ENCODE measurements at places on chromosomes 7 and 10.
A peak's percentile ranks its signal among the peaks of the same experiment; 100 is the strongest.

DNA sequence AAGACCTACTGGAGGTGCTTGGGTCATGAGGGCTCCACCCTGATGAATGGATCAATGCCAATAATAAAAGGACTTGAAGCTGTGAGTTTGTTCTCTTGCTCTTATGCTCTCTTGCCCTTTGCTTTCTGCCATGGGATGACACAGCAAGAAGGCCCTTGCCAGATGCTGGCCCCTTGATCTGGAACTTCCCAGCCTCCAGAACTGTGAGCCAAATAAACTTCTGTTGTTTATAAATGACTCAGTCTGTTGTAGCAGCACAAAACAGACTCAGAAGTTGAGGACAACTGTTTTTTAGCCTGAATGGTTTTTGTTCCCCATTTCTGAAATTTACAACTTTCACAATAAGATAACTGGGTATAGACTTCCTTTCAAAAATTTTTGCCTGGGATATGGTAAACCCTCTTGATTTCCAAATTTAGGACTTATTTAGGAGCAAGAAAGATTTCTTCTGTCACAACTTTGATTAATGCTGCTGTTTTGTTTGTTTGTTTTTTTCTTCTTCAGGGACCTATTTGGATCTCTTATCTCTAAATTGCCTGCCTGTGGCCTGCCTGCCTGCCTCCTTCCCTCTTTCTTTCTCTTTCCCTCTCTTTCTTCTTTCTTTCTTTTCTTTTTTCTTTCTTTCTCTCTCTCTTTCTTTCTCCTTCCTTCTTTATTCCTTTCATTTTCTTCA, 12.1 kb downstream of the ENTPD1 start:
- DNase-seq: no peak

DNA sequence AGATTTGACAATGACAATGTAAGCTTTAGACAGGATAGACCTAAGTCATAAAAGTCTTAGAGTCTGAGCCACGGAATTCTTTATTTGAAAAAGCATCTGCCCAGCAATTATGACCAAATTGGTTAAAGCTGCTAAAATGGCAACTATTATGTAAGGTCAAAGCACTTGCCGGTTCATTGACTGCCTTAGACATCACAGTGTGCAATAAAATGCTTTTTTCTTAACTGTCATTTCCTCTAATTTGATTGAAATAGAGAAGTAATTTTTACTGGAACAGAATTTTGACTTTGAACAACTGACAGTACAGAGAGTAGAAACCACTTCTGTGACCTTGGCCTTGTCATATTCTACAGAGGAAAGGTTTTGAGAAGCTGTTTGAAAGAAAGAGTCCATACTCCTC, 142.9 kb downstream of the THSD7A start:
- no peak for DNase-seq

- DNase-seq: no peak
Observed at GRCh38 chr10:86642499-86642898, 11.8 kb upstream of the OPN4 start.

DNA sequence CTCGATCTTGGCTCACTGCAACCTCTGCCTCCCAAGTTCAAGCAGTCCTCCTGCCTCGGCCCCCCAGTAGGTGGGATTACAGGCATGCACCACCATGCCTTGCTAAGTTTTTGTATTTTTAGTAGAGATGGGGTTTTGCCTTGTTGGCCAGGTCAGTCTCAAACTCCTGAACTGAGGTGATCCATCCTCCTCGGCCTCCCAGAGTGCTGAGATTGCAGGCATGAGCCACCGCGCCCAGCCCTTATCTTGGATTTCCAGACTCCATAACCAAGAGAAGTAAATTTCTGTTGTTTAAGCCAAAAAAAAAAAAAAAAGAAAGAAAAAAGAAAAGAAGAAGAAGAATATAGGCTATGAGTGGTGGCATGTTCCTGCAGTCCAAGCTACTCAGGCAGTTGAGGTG, 53.3 kb upstream of the RABGEF1 start:
- DNase-seq: no peak

GRCh38 chr7:157281221-157281998, 55.4 kb upstream of the DNAJB6 start:
- DNase-seq: no peak

GRCh38 chr7:76333511-76334101, 25.2 kb downstream of the YWHAG start:
- no peak for DNase-seq

- no peak for DNase-seq
Observed at GRCh38 chr7:116511552-116512519, 12.3 kb downstream of the CAV2 start.

DNA sequence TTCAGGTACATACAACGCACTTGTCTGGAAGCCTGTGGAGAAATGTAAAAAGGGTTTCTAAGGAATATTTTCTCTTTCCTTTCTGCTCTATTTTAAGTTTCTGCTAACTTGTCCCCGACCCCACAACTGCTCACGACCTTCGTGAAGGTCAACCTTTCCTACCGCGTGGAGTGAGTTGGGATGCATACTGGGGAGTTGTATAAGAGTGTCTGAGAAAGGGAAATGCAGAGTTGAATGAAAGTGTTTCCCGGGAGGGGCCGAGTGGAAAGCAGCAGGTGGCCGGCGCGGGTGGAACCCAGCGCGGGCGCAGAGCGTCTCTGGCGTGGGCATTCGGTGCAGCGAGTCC, 17.9 kb upstream of the ACBD5 start:
- no peak for DNase-seq

DNA sequence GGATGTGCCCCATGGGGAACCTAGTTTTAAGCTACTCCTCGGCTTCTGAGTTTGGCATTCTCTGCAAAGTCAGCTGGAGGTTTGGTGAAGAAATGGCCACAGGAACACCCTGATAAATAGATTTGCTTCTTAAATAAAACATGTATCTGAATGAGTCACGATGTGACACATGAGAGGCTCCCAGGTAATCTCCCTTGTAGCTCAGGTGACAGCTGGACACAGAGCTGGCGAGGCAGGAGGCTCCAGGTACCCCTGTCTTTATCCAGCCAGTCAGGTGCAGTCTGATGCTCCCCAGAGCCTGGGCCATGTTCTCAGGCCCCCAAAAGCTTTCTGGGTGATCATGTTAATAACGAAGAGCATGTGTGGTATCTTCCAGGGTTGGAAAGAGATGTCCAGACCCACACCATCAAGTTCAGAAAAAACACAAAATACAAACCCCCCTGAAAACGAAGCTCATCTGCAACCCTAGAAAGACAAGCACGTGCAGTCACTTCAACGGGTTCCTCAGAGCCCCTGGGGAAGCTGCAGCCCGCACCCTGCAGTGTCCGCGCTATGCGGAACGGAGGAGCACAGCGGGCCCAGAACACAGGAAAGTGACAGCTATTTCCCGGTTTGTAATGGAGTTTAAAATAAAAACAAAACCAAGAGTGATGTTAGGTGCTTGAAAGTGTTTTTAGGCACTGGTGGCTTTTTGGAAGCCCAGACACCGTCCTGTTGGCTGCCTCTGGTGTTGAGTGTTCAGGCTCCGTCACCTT, 69.4 kb downstream of the ZRANB1 start:
- DNase-seq: no peak

- no peak for DNase-seq
Observed at GRCh38 chr10:14554491-14555205, 220.0 kb downstream of the FAM107B start.

DNA sequence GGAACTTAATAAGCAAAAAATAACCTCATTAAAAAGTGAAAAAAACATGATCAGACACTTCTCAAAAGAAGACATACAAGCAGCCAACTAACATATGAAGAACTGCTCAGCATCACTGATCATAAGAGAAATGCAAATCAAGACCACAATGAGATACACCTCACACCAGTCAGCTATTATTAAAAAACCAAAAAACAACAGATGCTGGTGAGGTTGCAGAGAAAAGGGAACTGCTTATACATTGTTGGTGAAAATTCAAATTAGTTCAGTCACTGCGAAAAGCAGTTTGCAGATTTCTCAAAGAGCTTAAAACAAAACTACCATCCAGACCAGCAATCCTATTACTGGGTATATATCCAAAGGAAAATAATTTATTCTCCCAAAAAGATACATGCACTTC, 513.3 kb downstream of the MDFIC start:
- no peak for DNase-seq

DNA sequence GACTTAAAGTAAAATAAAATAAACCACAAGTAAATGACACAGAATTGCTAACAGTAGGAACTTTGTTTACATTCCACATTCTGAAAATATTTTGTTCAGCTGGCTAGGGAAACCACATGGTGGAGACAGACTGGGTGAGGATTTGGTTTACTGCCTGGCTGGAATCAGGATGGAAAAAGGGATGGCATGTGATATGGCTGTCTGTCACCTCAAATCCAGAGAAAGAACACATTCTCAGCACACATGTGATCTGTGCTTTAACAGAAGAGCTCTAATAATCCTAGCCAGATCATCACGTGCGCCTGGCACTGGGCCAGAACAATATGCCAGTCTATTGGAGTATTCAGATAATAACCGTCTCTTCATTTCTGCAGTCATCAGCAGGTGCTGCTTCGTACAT, 90.9 kb upstream of the PIP4K2A start:
- no peak for DNase-seq

DNA sequence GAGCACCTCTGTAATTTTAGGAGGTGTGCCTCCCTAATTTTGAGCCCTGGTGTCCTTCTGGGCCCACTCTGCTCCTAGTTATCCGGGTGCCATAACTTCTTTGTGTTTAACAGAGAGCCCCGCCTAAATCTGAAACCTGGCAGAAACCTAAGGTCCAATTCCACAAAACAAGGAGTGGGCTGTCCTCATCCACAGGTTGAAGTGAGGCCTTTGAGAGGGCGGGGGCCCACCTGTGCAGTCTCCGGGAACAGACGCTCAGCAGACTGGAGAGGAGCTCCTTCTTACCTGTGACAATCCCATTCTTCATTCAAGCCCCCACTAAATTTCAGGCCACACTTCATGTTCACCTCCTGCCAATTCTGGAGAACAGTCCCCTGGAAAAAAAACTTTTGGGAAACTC, 10.9 kb downstream of the TMEM72 start:
- DNase-seq: no peak

- DNase-seq: no peak
Observed at GRCh38 chr7:77729574-77730348, 33.5 kb downstream of the RSBN1L start.

DNA sequence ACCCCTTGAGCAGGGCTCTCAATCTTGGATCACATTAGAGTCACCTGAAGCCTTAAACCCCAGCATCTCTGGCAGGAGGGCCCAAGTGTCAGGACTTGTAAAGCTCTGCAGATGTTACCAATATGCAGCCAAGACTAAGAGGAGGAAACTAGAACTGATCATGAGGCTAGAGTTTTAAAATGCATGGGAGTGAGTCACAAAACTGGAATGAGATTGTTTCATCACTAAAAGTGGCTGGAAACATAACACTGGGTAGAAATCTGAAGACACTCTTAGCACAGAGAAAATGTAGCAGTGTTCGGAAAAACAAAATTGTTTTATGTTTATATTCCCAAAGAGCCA, 63.3 kb upstream of the GHITM start:
- no peak for DNase-seq

DNA sequence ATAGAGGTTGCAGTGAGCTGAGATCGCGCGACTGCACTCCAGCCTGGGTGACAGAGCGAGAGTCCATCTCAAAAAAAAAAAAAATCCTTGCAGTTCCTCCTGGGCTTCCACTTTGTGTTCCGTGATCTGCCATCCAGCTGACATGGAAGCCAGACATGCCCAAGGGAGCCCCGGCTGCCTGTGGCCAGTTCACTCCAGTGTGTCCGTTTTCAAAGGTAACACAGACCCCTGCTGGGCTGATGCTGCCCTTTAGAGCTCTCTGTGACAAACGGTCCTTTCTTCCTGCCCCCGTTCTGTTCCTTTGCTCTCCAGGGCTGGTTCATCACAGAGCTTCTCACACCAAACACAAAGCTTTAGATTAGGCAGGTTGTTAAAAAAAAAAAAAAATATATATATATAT, 130.8 kb downstream of the CUL2 start:
- peak; percentile 16 for DNase-seq

DNA sequence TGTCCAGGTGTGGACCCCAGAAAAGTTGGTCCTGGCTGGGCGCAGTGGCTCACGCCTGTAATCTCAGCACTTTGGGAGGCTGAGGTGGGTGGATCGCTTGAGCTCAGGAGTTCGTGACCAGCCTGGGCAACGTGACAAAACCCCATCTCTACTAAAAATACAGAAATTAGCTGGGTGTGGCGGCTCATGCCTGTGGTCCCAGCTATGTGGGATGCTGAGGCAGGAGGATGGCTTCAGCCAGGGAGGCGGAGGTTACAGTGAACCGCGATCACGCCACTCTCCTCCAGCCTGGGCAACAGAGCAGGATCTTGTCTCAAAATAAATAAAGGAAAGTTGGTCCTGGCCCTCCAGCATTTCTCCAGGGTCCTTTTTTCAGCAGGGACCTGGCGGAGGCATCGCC, 1.4 kb downstream of the NUDT1 start:
- DNase-seq: no peak

GRCh38 chr10:75049316-75050148, 61.9 kb upstream of the SAMD8 start:
- DNase-seq: no peak
